ENCODE measurements at places on chromosomes 12 and 14.

DNA sequence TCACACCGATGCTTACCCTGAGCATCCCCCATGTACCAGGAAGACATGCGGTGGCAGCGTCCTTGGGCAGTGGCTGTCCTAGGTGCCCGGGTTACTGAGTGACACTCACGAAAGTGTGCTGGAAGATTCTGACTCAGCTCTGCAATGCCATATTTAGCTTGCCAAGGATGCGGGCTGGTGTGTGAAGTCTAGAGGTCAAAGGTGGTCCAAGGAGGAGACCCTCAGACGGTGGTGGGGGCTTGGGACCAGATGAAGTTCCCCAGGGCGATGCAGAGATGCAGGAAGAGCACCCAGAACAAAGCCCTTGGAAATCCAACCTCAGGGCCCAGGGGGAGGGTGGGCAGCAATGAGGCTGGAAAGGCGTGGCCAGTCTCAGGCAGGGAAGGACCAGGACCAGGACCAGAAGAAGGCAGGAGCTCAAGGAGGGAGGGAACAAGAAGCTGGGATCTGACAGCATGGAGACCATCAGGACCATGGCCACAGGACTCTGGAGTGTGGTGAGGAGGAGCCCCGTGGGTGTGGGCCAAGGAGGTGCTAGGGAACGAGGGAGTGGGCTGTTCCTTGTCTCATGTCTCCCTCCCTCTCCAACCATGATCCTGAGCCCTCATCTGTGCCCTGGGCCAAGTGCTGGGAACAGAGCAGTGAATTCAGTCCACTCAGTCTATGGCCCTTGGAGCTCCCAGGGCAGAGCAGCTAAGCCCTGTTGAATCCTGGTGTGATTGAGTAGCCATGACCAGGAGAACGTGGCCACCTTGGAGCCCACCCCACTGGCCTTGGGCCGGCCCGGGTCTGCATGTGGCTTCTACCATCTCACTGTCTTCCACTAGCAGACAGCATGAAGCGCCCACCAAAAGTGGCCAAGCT is 310.1 kb upstream of the DIO3 start:
- DNase-seq: no peak

DNA sequence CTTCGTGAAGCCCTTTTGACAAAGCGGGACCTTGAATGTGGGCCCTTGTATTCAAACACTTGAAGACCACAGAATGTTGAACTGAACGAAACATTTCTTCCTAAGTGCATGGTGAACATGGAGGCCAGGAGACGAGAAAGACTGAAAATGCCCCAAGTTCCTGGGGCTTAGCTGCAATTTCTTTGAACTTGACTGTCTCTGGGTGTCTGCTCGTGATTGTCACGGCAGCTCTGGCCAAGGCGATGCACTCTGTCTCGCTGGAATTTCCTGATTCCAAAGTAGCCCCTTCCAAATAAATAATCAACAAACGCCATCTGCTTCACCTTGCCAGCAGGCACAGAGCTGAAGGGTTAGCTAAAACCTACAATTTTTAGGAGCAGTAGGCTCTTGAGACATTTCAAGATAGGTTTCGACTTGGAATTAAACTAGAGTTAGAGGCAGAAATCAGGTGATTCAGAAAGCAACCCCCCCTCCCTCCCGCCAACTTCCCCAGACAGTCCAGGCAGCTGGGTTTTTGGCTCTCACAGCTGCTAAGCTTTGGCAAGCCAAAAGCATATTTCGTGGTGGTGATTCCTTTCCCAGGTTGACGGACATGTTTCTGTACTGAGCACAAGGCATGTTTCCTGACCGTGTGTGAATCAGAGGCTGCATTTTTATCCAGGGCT is 13.5 kb upstream of the IRF2BPL start:
- no peak for DNase-seq

GRCh38 chr12:88784166-88784565 is 203.9 kb upstream of the KITLG start:
- no peak for DNase-seq

DNA sequence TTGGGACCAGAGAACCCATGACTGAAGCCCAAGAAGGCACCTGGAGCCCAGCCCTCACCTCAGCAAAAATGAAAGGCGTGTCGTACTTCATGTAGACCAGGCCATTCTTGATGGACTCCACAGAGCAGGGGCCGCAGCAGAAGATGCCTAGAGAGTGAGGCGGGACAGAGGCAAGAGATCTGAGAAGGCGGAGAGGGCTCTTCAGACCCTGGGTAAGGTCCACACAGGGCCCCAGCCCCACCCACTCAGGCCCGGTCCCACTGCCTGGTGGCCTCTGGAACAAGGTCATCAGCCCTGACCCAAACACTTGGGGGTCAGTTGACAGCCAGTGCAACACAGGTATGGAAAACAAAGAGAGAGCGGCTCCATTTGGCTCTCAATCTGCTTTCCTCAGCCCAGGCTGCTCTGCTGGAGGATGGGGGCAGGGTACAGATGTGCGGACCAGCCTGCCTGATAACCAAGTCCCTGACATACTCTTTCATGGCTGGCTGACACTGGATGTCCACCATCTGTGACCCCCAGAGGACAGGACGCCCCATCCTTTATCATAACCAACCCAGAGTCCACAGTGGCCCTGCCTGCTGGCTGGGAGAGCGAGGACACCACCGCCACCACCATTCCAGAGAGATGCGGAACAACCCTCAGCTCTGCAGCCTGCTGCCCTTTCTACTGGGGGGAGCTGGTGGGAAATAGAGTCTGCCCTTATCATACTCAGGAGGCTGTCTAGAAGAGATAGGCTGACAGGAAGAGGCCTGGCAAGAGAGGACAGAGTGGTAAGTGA is 6.9 kb downstream of the TGM1 start:
- no peak for DNase-seq

DNA sequence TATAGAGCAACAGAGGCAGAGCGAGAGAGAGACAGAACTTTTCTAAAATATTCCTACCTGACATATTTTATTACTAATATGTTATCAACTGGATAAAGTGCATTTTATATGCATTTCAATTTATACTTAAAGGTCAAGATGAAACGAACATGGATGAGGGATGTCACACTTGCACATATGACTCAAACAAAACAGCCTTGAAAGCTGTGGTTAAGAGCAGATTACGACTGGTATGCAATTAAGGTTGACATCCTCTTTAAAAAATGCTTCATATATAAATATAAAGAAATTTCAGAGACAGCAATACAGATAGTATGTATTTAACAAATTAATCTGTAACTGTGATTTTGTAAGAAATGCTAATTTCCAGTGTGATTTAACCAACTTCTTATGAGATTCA is 52.5 kb downstream of the LMO3 start:
- no peak for DNase-seq

- DNase-seq: no peak
Observed at GRCh38 chr14:20661197-20661596, 19.7 kb upstream of the OR6S1 start.

DNA sequence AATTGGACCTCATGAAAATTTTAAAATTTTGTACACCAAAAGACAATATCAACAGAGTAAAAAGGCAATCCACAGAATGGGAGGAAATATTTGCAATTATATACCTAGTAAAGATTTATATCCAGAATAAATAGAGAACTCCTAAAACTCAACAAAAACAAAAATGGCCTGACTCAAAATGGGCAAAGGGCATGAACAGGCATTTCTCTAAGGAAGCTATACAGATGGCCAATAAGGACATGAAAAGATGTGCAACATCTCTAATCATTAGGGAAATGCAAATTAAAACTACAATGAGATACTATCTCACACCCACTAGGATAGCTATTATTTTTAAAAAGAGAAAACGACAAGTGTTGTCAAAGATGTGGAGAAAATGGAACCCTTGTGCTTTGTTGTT is 10.9 kb upstream of the APOF start:
- DNase-seq: no peak

GRCh38 chr12:75784591-75784990 is 247.0 kb downstream of the PHLDA1 start:
- DNase-seq: no peak

GRCh38 chr12:24864796-24865125 is 84.1 kb downstream of the BCAT1 start:
- peak; percentile 16 for DNase-seq

DNA sequence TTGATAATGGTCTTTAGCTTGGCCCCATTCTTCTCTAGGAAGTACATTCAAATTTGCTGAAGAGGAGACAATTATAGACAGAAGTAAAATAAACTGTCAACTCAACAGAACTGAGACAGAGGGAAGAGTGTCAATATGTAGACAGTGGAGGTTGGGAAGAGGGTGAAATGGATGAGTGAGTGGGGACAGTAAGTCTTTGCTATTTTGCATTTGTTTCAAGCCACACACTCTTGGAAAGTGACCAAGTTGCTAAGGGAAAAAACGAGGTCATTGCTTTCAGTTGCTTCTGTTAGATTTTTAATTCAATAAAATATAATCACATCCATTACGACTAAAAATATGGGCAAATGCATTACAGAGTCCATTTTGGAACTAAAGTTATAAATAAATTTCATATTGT is 47.8 kb downstream of the BTBD7 start:
- no peak for DNase-seq
